ENCODE measurements at places on chromosomes 5 and 9.

GRCh38 chr9:84780385-84780784 is 110.9 kb downstream of the NTRK2 start:
- no peak for DNase-seq

GRCh38 chr5:16799796-16800195 is 136.3 kb downstream of the MYO10 start:
- no peak for DNase-seq

DNA sequence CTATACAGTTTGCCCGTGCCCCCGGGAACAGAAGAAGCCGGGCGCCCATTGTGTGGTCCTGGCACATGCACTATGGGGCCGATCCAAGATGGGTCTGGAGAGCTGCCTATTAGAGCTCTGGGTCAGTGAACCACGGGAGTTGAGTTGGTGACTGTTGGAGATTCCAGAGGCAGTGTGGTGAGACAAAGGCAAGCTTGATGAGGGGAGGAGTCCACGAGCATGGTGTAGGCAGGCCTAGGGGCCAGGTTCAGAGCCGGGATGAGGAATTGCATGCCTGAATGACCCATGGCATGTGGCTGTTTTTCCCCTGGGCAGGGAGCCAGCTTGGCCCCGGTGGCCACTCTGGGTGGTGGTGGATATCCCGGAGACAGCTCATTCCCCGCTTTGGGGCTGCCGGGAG is 84.4 kb upstream of the STC2 start:
- DNase-seq = no peak

- DNase-seq = no peak
Observed at GRCh38 chr5:179316111-179316551, 29.1 kb downstream of the ADAMTS2 start.

DNA sequence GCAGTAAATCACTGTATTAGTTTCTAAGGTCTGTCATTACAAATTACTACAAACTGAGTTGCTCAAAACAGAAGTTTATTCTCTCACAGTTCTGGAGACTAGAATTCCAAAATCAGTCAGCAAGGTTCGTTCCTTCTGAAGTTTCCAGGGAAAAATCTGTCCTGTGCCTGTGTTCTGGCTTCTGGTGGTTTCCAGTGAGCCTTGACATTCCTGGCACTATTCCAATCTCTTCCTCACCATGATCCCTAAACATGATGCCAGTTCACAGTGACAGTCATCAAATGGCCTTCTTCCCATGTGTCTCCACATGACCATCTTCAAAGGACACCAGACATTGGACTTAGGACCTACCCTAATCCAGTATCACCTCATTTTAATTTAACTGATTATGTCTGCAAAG is 351.4 kb downstream of the PLK2 start:
- no peak for DNase-seq

DNA sequence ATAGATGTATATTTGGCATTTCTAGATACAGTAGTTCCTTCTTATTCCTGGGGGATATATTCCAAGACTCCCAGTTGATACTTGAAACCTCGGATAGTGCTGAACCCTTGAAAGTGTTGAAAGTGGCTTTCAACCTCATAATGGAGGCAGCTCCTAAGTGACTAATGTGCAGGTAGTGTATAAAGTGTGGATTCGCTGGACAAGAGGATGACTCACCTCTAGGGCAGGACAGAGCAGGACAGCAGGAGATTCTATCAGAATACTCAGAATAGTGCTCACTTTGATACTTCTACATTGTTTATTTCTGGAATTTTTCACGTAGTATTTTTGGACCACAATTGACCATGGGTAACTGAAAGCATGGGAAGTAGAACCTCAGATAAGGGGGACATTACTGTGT is 1138.9 kb upstream of the WWC1 start:
- no peak for DNase-seq
